ENCODE measurements at places on chromosomes 11 and 22. TPM values are rescaled to one million over a fixed set of nuclear protein-coding genes. Genes with fewer than 3 reads are reported as not detected.
A peak's percentile ranks its signal among the peaks of the same experiment; 100 is the strongest.

- no peak overlapping the region for H3K27ac ChIP-seq
- H3K27me3 ChIP-seq, result peaks cover 6% of the 10 kb centered on the region
- H3K36me3 ChIP-seq, result no peaks in the 10 kb centered on the region
- H3K4me3 ChIP-seq, result no peak overlapping the region
- no peaks in the 10 kb centered on the region for H3K4me1 ChIP-seq
- no peak for DNase-seq
Observed at GRCh38 chr11:60098508-60098907, 10.0 kb downstream of the MS4A2 start.

DNA sequence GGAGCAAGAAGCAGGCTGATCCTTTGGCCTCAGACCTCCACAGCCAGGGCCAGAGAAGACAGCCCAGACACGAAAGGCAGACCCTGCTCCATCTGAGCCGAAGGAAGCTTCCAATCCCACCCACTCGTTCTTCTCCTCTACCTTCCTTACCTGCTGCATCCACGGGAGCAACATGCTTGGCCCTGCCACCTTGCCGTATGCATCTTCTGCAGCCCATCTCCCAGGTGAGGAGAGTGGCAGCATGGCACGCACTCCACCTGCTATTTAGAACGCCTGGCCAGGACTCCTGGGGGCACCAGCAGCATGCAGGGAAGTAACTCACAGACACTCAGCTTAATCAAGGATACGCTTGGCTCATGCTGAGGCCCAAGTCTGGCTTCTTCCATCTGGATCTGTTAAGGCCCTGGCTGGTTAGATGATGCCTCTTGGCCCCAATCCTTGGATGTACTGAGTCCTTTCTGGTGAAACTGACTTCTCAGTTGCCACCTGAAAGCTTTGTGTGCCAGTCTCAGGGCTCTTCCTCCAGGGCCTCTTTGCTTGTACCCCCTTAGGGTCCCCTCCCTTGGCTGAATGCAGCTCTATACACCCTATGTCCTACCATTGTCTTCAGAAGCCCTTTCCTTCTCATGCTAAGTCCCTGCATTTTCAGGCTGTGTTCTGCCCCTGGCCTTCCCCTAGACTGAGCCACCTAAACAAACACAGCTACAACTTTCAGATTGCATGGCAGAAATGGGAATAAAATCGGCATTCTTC lies 604.9 kb downstream of the BUD13 start:
- no peak for DNase-seq
- no peak overlapping the region for H3K4me3 ChIP-seq
- no peaks in the 10 kb centered on the region for H3K36me3 ChIP-seq
- no peak overlapping the region for H3K27ac ChIP-seq
- peaks cover 1% of the 10 kb centered on the region for H3K27me3 ChIP-seq
- H3K4me1 ChIP-seq, result no peaks in the 10 kb centered on the region

OSBPL5 gene
- 33.3 TPM for polyA plus RNA-seq

DNA sequence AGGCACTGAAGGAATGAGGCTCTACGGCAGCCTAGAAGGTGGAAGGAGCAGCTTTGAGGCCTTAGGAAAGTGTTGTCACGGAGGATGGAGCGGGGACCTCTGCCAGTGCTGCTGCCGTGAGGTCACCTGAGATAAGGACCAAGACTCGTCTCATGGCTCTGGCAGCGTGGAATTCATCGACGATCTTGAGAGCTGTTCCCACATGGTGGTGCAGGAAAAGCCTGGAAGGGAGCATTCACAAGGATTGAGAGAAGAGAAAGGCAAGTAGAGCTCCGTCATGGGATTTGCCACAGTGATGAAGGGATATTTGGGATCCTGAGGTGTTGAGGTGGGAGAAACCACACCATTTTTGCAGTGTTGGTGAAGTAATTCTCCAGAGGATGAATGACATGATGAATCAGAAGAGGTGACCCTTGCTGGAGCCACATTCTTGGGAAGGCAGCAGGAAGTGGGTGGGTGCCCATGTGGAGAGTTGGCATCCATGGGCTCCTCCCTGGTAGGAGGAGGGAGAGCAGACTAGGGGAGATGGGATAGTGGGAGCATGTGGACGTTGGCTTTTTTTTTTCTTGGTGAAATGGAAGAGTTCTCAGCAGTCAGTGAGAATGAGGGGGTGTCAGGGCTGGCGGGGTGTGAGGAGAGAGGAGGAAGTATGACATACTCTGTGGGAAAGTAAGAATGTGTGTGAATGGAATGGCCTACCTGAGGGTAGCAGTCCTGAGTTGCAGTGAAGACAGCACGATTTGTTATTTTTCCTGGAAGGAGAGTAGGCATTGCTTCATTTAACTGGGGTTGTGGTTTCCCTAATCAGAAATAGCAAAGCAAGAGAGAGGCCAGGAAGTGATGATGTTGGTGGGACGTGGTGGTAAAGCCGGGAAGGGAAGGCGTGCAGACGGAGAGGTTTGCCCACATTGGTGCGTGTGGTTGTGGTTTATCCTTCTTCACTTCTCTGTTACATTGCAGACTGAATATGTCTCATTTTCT lies 11.1 kb downstream of the PPP6R3 start:
- peaks cover 80% of the 10 kb centered on the region for H3K4me1 ChIP-seq
- peak overlapping the region; percentile 77 for H3K4me3 ChIP-seq
- H3K27ac ChIP-seq, result peak overlapping the region; percentile 75
- peak; percentile 73 for DNase-seq
- no peaks in the 10 kb centered on the region for H3K36me3 ChIP-seq

- H3K36me3 ChIP-seq, result no peaks in the 10 kb centered on the region
- peaks cover 7% of the 10 kb centered on the region for H3K4me1 ChIP-seq
- DNase-seq, result no peak
- H3K27ac ChIP-seq, result peak overlapping the region; percentile 10
- peaks cover 6% of the 10 kb centered on the region for H3K27me3 ChIP-seq
Observed at GRCh38 chr11:92659793-92660192, 309.7 kb upstream of the MTNR1B start.

- no peaks in the 10 kb centered on the region for H3K36me3 ChIP-seq
- no peak overlapping the region for H3K27ac ChIP-seq
- DNase-seq, result no peak
- no peaks in the 10 kb centered on the region for H3K27me3 ChIP-seq
- no peak overlapping the region for H3K4me3 ChIP-seq
Observed at GRCh38 chr11:46249938-46250744, 27.3 kb upstream of the CREB3L1 start.

DNA sequence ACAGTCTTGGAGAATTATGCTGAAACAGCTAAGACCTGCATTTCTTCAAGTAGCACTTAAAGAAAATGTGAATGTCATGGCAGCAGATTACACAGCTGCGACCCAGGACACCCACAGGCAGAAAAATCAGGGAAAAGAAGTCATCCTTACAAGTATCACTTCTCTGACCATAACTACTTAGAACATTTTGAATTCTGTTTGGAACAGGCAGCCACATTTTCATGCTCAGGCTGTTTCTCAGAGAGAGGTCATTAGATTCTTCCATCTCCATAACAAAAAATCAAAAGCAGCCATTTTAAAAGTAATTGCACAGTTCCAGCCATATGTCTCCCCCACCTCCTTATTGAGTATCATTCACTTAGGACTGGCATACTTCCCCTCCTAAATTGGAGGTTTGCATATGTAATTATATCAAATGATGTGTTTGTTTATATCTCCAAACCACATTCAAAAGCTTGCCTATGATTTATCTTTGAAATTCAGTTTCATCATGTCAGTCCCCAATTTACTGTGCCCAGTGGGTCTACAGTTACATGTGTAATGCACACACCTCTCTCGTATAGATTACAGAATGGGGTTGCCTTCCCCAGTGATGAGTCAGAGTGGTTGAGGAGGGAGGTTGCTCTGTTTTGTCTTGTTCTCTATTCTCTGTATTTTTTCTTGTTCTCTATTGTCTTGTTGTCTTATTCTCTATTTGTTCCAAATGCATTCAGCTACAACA lies 276.5 kb upstream of the MTNR1B start:
- no peak overlapping the region for H3K4me3 ChIP-seq
- H3K36me3 ChIP-seq, result no peaks in the 10 kb centered on the region
- no peak overlapping the region for H3K27ac ChIP-seq
- no peak for DNase-seq
- no peaks in the 10 kb centered on the region for H3K27me3 ChIP-seq

PTPRJ gene
- polyA plus RNA-seq, result 18.0 TPM

- no peak overlapping the region for H3K27ac ChIP-seq
- H3K36me3 ChIP-seq, result no peaks in the 10 kb centered on the region
- no peak overlapping the region for H3K4me3 ChIP-seq
- H3K27me3 ChIP-seq, result peaks cover 3% of the 10 kb centered on the region
- no peak for DNase-seq
- H3K4me1 ChIP-seq, result no peaks in the 10 kb centered on the region
Observed at GRCh38 chr11:77300695-77301094, 791 bp downstream of the GDPD4 start.

GRCh38 chr11:11996321-11997048 lies 11.9 kb downstream of the DKK3 start:
- H3K27ac ChIP-seq, result no peak overlapping the region
- H3K36me3 ChIP-seq, result no peaks in the 10 kb centered on the region
- DNase-seq, result no peak
- H3K4me1 ChIP-seq, result peaks cover 9% of the 10 kb centered on the region
- H3K27me3 ChIP-seq, result peaks cover 3% of the 10 kb centered on the region

P2RX6 gene
- not detected for polyA plus RNA-seq

DNA sequence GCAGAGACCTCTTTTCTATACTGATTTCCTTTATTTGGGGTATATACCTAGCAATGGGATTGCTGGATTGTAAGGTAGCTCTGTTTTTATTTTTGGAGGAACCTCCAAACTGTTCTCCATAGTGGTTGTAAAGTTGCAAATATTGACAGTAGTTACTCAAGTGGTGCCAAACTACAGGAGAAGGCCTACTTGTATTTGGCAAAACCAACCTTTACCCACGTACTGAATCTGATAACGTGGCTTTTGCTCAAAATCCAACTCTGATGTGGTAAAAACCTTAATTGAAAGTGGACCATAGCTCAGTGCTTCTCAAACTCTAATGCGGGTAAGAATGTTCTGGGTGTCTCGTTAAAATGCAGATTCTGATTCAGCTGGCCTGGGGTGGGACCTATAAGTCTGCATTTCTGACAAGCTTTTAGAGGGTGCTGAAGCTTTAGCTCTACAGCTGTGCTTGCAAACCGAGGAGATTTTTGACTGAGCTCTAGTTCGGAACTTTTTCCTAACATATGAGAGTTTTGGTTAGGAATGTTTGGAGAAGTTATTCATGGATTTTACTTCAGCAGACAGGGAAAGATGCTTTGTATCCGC lies 69.8 kb downstream of the PACS1 start:
- no peak for DNase-seq
- H3K27me3 ChIP-seq, result no peaks in the 10 kb centered on the region
- H3K36me3 ChIP-seq, result no peaks in the 10 kb centered on the region
- no peak overlapping the region for H3K4me3 ChIP-seq
- H3K27ac ChIP-seq, result no peak overlapping the region

DNA sequence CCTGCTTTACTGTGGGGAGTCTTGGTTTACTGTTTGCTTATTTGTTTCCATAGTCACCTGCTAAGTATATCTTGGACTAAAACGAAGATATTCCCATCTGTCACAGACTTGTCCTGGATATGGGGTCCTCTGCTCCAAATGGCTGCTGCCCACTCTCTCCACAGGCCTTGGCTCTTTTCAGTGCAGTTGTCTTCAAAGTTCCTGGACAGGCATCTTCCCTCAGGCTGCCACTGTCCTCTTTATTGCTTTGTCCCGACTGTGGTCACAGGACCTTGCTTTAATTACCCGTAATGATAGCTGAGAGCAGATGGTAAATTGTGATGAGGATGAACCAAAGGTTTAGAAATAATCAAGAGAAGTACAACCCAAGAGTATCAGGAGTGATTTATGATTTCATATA lies 713.9 kb upstream of the CCDC179 start:
- DNase-seq, result no peak
- peaks cover 10% of the 10 kb centered on the region for H3K27me3 ChIP-seq
- H3K4me1 ChIP-seq, result peaks cover 46% of the 10 kb centered on the region
- H3K4me3 ChIP-seq, result peak overlapping the region; percentile 9
- H3K36me3 ChIP-seq, result no peaks in the 10 kb centered on the region

MS4A2 gene
- polyA plus RNA-seq, result 0.10 TPM

RAB3IL1 gene
- polyA plus RNA-seq, result not detected

LARGE2 gene
- polyA plus RNA-seq, result not detected

OR5A1 gene
- polyA plus RNA-seq, result not detected

- H3K36me3 ChIP-seq, result no peaks in the 10 kb centered on the region
- H3K27ac ChIP-seq, result no peak overlapping the region
- H3K27me3 ChIP-seq, result peaks cover 4% of the 10 kb centered on the region
- no peak for DNase-seq
Observed at GRCh38 chr11:102581066-102581465, 44.1 kb downstream of the MMP20 start.

GRCh38 chr11:132539590-132540368 lies 992.5 kb downstream of the OPCML start:
- H3K4me3 ChIP-seq, result no peak overlapping the region
- no peaks in the 10 kb centered on the region for H3K36me3 ChIP-seq
- no peaks in the 10 kb centered on the region for H3K27me3 ChIP-seq

LYVE1 gene
- polyA plus RNA-seq, result not detected

HPX gene
- not detected for polyA plus RNA-seq

All from immature natural killer cell (primary cell).